ENCODE measurements at places on chromosomes 5 and 9.

DNA sequence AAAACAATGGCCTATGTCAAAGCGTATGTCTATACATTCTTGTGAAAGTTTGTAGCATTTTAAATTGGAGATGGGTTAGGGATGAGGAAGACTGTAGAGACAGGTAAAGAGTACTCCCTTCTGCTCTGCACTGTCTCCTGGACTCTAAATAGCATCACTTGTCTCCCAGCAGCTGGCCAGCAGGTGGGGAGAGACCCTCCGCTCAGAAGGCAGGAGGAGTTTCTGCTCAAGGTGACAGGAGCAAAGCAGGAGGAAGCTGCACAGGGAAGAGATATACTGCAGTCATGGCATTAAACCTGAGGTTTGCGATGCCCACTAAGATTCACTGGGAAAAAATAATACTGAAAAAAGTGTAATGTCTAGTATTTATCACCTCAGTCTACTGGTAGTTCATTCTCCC, 10.7 kb upstream of the ASTN2 start:
- DNase-seq = no peak

DNA sequence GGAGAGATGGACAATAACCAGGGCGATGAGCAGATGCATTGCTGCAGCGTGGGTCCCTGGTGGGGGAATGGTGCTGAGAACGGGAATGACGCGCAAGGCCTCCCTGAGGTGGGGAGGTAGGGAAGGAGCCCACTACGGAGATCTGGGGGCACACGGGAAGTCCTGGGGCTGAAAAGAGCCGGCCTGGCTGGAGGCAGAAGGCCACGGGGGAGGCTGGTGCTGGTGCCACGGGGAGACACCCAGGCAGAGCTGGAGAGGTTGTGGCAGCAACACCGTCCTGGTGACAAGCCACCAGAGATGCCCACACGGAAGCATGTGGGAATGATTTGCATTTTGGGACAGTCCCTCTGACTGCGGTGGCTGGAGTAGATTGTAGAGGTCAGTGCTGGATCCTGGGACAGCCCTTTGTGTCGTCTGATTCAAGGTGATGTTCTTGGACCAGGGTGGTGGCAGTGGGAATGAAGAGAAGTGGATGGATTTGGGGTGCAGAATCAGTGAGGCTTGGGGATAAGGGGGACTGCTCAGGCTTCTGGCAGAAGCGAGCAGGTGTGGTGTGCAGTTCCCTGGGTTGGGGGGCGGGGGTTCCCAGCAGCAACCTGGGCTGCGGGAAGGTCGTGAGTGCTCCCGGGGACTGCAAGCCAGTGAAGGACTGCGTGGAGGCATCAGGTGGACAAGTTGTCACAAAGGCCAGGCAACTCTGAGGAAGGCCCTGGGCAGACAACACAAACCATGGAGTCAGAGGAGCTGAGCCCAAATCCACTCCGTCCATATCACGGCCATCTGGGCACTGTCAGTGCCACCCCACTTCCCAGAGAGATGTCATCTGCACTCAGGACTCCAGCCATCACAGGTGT, 25.2 kb upstream of the CNOT6 start:
- no peak for DNase-seq

DNA sequence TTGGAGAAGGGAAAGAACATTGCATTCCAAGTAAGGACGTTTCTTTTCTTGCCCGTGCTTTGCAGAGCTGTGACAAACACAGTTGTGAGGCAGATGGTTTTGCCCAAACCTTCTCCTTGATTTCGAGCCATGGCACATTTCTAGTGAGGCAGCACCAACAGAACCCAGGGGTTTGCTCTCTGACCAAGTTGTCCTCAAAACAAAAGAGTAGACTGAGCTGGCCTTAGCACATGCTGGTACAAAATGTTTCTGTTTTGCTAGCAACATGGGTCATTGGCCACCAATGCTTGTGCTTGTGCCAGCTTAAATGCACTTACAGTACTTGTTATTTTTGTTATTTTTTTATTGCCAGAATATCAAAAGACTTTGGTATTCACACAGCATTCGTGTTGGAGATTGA, 328.8 kb downstream of the GADD45G start:
- DNase-seq = no peak

GRCh38 chr5:177450667-177451424, 4.2 kb downstream of the PRR7 start:
- no peak for DNase-seq

- DNase-seq = peak; percentile 37
Observed at GRCh38 chr9:108621991-108622855, 233.6 kb downstream of the ACTL7B start.

DNA sequence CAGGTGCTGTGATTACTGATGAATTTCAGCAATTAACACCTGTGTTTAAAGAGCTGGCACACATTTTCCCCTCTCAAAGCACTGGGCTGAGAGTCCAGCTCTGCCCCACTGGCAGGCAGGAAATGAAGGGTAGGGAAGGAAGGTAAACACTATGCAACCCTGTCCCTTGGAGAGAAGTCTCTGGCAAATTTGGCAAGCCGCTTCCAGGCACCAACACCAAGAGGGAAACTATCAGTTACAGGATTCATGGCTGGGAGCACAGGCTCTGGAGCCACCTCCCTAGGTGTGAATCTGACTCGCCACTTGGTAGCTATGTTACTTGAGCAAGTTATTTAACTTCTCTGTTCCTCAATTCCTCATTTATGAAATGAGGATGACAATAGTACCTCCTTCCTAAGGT, 3.3 kb downstream of the ANKS6 start:
- DNase-seq = no peak

DNA sequence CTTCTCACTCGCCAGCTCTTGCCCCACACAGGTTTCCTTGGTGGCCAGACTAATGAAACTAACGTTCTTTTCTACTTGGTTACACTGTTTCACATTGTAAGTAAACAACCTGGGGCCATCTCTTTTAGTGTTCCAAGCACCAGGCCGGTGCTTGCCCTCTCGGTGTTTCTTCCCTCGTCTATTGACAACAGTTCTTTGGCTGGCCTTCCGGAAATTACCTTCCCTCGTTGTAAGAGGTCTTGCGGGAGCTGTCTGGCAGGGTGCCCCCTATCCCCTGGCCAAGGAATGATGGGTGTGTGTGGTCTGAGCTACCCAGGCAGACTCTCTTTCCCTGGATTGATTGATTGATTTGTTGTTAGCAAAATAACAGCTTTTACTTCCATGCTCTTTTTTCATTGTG, 918 bp upstream of the MYMK start:
- no peak for DNase-seq

DNA sequence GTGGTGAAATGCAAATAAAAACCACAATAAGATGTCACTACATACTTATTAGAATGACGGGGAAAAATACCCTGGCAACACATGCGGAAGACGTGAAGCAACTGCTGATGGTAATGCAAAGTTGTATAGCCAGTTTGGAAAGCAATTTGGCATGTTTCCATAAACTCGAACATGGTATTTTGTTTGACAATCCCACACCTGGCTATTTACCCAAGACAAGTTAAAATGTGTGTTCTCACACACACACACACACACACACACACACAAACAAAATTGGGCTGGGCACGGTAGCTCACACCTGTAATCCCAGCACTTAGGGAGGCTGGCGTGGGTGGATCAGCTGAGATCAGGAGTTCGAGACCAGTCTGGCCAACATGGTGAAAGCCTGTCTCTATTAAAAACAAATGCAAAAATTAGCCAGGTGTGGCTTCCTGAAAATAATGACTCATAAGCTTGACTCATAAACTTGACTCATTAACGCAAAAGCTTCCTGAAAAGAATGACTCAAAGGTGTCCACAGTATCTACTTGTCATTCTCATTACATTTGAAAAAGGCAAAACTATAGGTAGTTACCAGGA, 456.5 kb downstream of the CDH18 start:
- DNase-seq = no peak

GRCh38 chr9:86660146-86660943, 287.0 kb downstream of the GAS1 start:
- DNase-seq = peak; percentile 95

- peak; percentile 45 for DNase-seq
Observed at GRCh38 chr5:97046270-97046982, 96.0 kb downstream of the LIX1 start.

GRCh38 chr9:113427629-113428028, 17.1 kb downstream of the C9orf43 start:
- DNase-seq = peak; percentile 64

GRCh38 chr5:66830636-66831035, 234.4 kb downstream of the MAST4 start:
- DNase-seq = no peak

DNA sequence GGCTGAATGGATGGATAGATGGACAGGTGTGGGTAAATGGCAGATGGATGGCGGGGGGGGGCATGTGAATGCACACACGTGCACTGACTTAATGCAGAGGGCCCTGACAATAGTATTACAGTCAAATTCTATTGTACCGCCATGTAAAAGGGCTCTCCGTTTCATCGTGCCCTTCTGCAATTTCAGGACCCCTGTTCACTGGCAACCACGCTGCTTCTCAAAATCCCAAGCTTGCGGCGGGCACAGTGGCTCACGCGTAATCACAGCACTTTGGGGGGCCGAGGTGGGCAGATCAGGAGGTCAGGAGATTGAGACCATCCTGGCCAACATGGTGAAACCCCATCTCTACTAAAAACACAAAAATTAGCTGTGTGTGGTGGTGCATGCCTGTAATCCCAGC, 211.4 kb downstream of the BNC2 start:
- no peak for DNase-seq

- DNase-seq = no peak
Observed at GRCh38 chr5:178483620-178484019, 106.6 kb downstream of the COL23A1 start.

- DNase-seq = no peak
Observed at GRCh38 chr5:100772006-100772405, 131.1 kb downstream of the ST8SIA4 start.

- peak; percentile 35 for DNase-seq
Observed at GRCh38 chr5:159161361-159162214, 47.8 kb downstream of the RNF145 start.
